ENCODE measurements at places on chromosomes 1 and 21. TPM values are rescaled to one million over a fixed set of nuclear protein-coding genes. Genes with fewer than 3 reads are reported as not detected.
A peak's percentile ranks its signal among the peaks of the same experiment; 100 is the strongest.

DNA sequence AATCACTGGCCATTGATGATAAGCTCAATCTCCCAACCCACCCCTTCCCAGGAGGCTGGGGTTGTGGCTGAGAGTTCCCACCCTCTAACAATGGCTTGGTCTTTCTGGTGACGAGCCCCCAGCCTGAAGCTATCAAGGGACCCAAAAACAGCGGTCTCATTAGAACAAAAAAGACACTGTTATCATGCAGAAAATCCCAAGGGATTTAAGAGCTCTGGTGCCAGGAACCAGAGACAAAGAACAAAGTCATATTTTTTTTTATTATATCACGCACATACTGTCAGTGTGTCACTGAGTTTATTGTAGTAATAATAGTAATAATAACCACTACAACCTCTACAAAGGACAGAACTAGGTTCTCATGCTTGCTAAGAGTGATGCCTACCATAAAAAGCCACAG is 43.9 kb downstream of the CCDC185 start:
- H3K4me1 ChIP-seq: no peaks in the 10 kb centered on the region
- DNase-seq: no peak
- H3K27me3 ChIP-seq: no peaks in the 10 kb centered on the region
- H3K4me3 ChIP-seq: no peak overlapping the region
- no peak overlapping the region for H3K27ac ChIP-seq

BGLAP gene
- total RNA-seq: 2.7 TPM

IFT25 gene
- 38.0 TPM for total RNA-seq

- H3K36me3 ChIP-seq: peaks cover 33% of the 10 kb centered on the region
- H3K4me1 ChIP-seq: peaks cover 95% of the 10 kb centered on the region
- peak overlapping the region; percentile 93 for H3K27ac ChIP-seq
- H3K27me3 ChIP-seq: no peaks in the 10 kb centered on the region
Observed at GRCh38 chr1:66375125-66375524, 158.8 kb upstream of the SGIP1 start.

- H3K27me3 ChIP-seq: no peaks in the 10 kb centered on the region
- H3K27ac ChIP-seq: no peak overlapping the region
- DNase-seq: no peak
- H3K36me3 ChIP-seq: peaks cover 5% of the 10 kb centered on the region
Observed at GRCh38 chr1:59477286-59477685, 180.4 kb downstream of the FGGY start.

HHIPL2 gene
- 1.5 TPM for total RNA-seq

DNA sequence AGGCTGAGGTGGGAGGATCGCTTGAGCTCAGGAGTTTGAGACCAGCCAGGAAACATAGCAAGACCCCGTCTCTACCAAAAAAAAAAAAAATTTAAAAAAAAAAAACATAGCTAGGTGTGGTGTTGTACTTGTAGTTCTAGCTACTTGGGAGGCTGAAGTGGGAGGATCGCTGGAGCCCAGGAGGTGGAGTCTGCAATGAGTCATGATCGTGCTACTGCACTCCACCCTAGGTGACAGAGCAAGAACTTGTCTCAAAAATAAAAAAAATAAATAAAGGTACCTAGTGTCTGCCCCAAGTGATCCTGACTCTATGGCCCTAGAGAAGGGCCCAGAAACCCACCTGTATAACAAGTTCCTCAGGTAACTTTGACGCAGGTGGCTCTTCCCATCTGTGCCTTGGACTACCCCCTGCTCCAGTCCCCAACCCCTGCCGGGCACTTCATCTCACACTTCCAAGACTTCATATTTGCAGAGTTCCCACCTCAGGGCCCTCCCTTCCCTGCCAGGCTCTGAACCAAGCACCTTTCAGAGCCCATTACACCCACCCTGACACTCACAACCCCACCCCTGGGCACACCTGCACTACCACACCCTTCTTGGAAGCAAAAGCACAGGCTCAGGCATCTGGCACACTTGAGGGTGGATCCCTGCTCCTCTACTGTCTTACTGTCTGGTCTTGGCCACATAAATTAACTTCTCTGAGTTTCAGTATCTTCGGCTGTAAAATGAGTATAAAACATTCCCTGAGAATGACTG is 80.2 kb upstream of the KLHDC7A start:
- no peak for DNase-seq
- peaks cover 8% of the 10 kb centered on the region for H3K27me3 ChIP-seq
- no peak overlapping the region for H3K4me3 ChIP-seq
- no peak overlapping the region for H3K27ac ChIP-seq
- no peaks in the 10 kb centered on the region for H3K4me1 ChIP-seq

GRCh38 chr1:79976287-79976686 is 969.8 kb upstream of the ADGRL4 start:
- no peak overlapping the region for H3K4me3 ChIP-seq
- H3K4me1 ChIP-seq: no peaks in the 10 kb centered on the region
- H3K27me3 ChIP-seq: no peaks in the 10 kb centered on the region
- DNase-seq: no peak
- H3K27ac ChIP-seq: no peak overlapping the region

CYP4A11 gene
- total RNA-seq: not detected

CLDN17 gene
- not detected for total RNA-seq

GRCh38 chr1:59453297-59453968 is 156.5 kb downstream of the FGGY start:
- peaks cover 10% of the 10 kb centered on the region for H3K4me1 ChIP-seq
- H3K27me3 ChIP-seq: no peaks in the 10 kb centered on the region
- no peak for DNase-seq
- H3K36me3 ChIP-seq: peaks cover 1% of the 10 kb centered on the region
- H3K4me3 ChIP-seq: no peak overlapping the region
- H3K27ac ChIP-seq: no peak overlapping the region

DNA sequence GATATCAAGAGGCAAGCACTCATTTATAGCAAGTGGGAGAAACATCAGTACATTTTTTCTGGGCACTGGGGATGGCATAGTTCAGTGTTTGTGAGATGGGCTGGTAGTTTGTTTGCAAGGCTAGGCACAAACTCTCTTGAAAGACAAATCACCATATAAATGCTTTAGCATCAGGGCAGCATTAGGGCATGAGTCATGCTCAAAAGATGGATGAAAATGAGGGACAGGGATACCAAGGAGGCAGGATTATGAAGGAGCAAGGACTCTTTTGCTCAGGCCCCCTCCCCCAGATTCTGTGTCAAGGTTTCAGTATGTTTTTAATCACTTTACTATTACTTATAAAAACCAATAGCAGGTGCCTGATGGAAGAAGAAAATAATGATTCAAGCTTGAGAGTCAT is 43.9 kb upstream of the CAMK1G start:
- no peak for DNase-seq
- H3K36me3 ChIP-seq: no peaks in the 10 kb centered on the region
- no peak overlapping the region for H3K4me3 ChIP-seq
- peaks cover 33% of the 10 kb centered on the region for H3K27me3 ChIP-seq

OR2M5 gene
- not detected for total RNA-seq

DNA sequence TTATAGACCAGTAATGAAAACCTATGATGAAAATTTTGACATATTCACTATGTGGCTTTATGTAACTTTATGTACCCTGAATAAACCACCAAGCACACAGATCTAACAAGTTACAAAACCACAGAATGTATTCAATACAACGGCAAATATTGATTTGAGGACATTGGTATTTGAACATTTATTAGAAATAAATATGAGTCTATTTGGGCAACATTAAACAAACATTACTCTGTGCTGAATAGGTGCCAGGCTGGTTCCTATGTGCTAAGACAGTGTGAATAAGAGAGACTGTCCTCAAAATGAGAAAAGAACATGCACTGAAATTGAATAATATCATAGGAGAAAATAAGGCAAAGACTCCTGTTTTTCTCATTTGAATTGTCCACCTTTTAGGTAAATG is 1341.2 kb downstream of the PLA2G4A start:
- no peak overlapping the region for H3K27ac ChIP-seq
- no peak overlapping the region for H3K4me3 ChIP-seq
- H3K36me3 ChIP-seq: no peaks in the 10 kb centered on the region

HJV gene
- total RNA-seq: not detected

GRCh38 chr1:175075572-175076568 is 8.2 kb downstream of the TNN start:
- peaks cover 6% of the 10 kb centered on the region for H3K4me1 ChIP-seq
- H3K36me3 ChIP-seq: no peaks in the 10 kb centered on the region
- no peak overlapping the region for H3K4me3 ChIP-seq
- DNase-seq: no peak

NBPF10 gene
- total RNA-seq: 7.3 TPM

WARS2 gene
- 15.1 TPM for total RNA-seq
